Nephron progenitor cell (in vitro differentiated cells): ENCODE measurements at places on chromosomes 2 and 18.
A peak's percentile ranks its signal among the peaks of the same experiment; 100 is the strongest.

GRCh38 chr2:234309431-234309830 is 187.4 kb downstream of the ARL4C start:
- DNase-seq: no peak

DNA sequence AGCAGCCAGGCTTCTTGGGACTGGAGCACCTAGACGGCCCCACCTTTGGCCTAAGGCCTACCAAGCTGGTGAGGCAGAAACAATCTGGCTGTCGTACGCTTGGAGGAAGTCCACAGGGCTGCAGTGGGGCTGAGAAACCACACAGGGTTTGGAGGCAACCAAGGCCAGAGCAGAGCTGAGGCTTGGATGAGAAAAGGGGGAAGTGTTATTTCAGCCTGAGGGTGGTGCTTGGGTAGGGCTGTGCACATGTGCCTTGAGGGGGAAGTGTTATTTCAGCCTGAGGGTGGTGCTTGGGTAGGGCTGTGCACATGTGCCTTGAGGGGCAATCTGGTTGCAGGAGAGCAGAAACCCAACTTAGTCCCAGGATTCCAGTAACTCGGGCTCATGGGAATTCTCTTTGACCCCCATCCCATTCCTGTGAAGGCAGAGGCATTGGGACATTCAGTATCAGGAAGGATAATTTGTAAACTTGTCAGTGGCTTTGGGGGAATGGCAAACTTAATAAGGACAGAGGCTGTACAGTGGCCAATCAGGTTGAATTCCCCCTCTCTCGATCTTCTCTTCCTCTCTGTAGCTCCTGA is 971 bp upstream of the FBXO41 start:
- no peak for DNase-seq

DNA sequence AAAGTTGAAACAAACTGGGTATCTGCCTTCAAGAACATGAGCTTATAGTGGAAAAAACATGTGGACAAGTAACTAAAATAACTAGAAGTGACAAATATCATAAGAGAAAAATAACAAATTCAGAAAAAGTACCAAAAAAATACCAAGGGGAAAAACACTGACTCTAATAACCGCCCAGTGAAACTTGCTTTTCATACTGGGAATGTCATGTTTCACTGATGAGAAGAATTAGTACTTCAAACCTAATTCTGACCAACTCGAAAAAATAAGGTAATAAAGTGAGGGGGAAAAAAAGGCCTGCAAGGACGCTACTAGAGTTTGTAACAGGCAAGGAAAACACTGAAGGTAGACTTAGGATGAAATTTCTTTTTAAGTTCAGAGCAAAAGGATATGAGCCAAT is 83.6 kb downstream of the RTTN start:
- no peak for DNase-seq

GRCh38 chr18:47830772-47831171 is 99.7 kb downstream of the SMAD2 start:
- DNase-seq: no peak

- DNase-seq: no peak
Observed at GRCh38 chr2:216575465-216575864, 57.8 kb upstream of the IGFBP2 start.

GRCh38 chr2:16773080-16773713 is 107.6 kb upstream of the CYRIA start:
- DNase-seq: peak; percentile 57

DNA sequence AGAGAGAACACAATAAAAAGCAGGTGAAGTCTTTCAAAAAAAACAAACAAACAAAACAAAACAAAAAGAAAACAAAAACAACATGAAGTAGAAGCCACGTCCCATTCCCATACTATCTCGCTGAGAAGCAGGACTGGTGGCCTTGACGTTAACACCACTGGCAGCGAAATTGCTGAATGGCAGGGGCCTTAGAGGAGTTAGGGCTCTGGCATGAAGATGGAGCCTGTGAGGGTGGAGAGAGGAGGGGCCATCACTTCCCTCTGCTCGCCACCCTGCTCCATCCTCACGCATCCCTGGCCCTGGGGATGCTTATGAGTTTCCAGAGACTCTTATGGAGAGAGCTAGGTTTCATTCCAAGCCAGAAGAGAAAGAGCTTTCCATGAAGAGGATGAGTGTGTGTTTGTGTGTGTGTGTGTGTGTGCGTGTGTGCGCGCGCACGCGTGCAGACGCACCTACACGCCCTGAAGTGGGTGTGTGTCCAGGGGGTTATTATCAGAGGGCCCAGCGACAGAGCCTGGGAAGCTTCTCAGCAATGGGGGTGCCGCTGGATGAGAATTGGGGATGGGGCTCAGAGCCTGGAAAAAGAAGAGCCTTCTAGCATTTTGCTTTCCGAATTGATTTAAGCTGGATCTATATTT is 20.4 kb upstream of the IMPA2 start:
- DNase-seq: no peak

- DNase-seq: no peak
Observed at GRCh38 chr2:28461056-28461455, 34.8 kb upstream of the PLB1 start.

GRCh38 chr18:63141778-63142176 is 177.8 kb downstream of the BCL2 start:
- no peak for DNase-seq

DNA sequence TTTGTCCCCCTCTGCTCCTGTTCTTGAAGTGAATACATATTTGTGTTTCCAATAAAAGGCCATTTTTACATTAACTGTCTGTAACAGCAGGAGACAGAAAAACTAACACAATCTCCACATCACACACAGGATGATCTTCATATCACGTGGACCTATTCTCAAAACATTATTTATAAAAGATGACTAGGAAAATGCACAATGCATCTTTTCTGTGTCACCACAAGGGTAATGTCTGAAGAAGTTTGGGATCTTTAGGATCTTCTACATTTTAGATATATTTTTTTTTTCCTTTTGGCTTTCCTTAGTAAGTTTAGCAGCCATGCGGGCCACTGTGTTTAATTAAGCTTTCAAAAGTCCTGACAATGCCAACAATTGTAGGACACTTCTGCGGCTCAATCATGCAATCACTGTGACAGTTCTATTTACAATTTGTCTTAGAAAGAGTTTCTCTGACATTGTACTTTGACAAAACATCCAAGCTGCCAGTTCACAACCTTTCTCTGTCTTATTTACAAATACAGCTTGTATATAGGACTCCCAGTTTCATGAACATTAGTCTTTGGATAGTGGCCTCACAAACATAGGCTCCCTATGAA is 12.3 kb downstream of the BCL11A start:
- no peak for DNase-seq

- no peak for DNase-seq
Observed at GRCh38 chr18:50679656-50680055, 119.8 kb downstream of the MAPK4 start.

- DNase-seq: no peak
Observed at GRCh38 chr18:32358075-32358474, 112.6 kb downstream of the GAREM1 start.

DNA sequence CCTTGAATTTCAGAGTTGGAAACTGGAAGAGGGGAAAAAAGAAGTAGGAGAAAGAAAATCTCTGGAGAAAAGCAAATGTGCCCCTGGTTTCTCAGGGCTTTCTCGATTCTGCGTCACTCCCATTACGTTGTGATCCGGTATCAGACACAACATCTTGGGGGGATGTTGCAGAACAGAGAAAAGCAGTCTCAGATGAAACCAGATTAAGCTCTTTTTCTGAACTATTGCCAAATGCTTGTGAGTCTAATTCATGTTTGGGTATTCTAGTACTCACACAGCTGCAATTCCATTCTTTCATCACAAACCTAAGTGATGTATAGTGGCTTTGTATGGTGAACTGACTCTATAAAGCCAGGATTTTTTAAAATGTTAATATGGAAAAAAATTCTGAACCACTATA is 233.2 kb downstream of the TCF4 start:
- DNase-seq: no peak

- DNase-seq: no peak
Observed at GRCh38 chr2:155070489-155070888, 372.0 kb downstream of the KCNJ3 start.

- no peak for DNase-seq
Observed at GRCh38 chr18:77550625-77551024, 301.0 kb downstream of the GALR1 start.

- no peak for DNase-seq
Observed at GRCh38 chr2:168601741-168602140, 145.7 kb downstream of the CERS6 start.

- DNase-seq: no peak
Observed at GRCh38 chr18:8142131-8142711, 467.0 kb upstream of the RAB12 start.

DNA sequence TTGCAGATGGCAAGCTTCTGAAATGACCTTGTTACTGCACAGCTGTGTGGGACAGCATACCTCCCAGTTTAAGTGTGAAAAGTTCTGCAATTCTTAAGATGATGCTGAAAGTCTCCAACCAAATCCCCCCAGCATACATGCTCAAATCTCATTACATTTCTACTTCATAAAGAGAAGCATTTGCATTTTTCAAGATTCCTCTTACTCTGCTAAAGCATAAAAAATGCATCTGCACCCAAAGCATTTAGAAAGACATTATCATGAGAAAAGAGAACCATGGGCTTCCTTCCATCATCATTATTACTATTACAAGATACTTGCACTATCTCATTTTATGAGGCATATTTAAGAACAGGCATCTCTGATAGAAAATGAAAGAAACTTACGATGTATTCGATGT is 236.9 kb upstream of the REV1 start:
- DNase-seq: no peak

GRCh38 chr2:10413991-10414451 is 34.1 kb downstream of the ODC1 start:
- DNase-seq: no peak

- DNase-seq: no peak
Observed at GRCh38 chr18:55592572-55592971, 4.6 kb upstream of the TCF4 start.

GRCh38 chr2:233354500-233354924 is 218 bp downstream of the DGKD start:
- no peak for DNase-seq

DNA sequence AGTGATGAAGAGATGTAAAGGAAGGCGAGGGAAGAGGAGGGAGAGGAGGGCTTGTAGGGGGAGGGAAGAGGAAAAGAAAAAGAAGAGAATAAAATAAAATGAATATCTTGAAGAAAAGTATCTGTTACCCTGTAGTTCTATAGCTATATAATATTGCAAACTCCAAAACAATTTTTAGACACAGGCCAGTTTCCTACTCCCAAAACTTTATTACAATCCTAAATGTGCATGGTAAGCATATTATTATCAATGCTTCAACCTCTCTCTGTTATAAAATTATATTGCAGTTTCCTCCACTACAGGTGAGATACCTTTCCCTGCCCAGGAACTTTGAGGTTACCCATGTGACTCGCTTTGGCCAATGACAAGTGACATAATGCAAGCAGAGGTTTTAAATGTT is 1351.6 kb upstream of the NRXN1 start:
- DNase-seq: no peak
